NCI-H2029 (cell line): ENCODE measurements at places on chromosomes 11 and 22.

DNA sequence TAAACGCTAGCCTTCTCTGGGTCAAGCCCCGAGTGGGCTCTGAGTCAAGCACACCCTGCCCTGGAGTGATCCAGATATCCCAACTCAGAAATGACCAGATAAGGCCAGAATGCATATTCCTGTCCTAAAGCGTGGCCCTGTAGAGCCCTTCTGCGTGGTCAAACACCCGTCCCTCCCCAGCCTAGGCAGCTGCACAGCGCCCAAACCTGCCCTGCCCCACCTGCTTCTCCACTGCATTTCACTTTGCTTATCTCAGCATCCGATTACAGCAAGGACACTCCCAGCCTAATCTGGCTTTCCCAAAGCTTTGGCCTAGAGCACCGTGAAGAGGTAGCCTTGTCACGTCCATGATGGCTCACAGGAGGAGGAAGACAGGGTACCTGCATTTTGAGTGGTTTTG, 11.9 kb upstream of the TMPRSS4 start:
- no peak for DNase-seq

DNA sequence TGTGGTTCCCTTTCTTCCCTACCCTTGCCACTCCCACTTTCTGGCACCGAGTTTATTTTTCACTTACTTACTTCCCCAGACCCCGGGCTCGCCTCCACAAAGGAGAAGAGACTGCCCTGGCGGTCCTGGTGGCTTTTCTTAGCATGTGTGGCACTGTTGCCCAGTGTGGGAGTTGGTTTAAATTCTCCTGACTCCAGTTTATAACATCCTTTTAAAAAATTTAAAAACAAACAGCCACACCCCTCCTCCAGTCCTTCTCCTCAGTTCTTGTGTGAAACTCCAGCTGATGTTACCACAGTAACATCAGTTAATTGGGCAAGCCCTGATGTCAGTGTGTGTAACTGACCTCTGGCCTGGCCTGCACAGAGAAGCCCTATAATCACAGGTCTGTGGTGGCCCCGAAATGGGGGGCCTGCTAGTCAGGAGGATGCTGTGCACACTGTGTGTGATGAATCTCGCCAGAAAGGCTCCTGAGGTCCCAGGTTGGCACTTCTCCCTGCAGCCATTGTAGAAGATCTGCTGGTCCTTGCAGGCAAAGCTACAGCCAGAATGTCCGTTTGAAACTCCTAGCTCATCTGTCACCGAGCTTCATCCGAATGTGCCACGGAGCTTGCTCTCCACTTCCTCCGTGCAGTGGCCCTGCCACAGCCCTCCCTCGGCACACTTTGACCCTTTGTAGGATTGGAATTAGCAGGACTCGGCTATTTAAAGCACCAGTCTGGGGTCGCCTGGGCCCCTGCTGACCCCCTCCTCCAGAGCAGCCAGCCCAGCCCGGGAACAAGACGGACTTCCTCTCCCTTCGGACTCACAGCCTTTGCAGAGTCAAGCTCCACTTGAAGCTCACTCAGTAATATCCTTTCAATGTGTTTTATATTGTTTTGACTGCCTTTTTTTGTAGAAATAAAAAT, 7.6 kb downstream of the YDJC start:
- DNase-seq, result no peak

DNA sequence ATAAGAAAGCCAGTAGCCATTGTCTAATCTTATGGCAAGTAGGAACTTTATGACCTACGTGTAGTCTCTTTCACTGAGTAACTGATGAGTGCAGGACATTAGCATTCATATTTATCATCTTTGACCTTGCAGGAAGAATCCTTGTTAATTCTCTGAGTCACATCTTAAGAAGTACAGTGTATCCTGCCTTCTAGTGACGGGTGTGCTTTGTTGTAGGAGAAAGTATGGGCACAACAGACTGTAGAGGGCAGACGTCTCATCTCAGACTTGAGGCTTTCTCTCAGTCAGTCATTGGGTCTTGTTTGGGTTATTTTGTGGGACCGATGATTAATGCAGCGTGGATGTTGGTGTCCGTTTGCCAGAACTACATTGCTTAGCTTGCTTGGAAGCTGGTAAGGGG, 6.8 kb downstream of the RNF214 start:
- DNase-seq, result no peak

- DNase-seq, result no peak
Measured at GRCh38 chr11:110072930-110073329, 20.3 kb upstream of the ZC3H12C start.

- no peak for DNase-seq
Measured at GRCh38 chr11:45501392-45502225, 163.8 kb downstream of the CHST1 start.

- DNase-seq, result no peak
Measured at GRCh38 chr11:396511-396947, 2.5 kb downstream of the PKP3 start.

GRCh38 chr22:50209893-50210292, 9.1 kb downstream of the SELENOO start:
- DNase-seq, result peak; percentile 8

DNA sequence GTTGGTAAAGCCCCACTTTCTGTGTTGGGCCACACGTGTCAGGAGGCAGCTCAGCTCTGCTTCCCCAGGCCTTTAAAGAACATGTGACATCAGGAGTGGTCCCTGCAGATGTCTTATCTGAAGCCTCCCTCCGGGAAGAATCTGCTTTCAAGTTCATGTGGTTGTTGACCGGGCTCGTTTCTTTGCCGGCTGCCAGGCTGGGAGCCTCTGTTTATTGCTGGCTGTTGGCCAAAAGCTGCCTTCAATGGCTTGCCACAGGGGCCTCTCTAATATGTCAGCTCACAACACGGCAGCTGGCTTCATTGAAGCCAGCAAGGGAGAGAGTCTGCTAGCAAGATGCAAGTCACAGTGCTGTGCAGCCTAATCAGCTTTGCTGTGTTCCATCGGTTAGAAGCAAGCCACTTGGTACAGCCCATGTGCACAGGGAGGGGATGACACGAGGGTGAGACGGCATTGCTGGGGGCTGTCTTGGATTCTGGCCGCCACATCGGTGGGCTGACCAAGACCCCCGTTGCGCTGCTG, 14.6 kb downstream of the MRGPRF start:
- peak; percentile 65 for DNase-seq

- DNase-seq, result no peak
Measured at GRCh38 chr11:112777283-112777751, 183.9 kb upstream of the NCAM1 start.

GRCh38 chr11:119617340-119617713, 111.7 kb downstream of the NECTIN1 start:
- no peak for DNase-seq

DNA sequence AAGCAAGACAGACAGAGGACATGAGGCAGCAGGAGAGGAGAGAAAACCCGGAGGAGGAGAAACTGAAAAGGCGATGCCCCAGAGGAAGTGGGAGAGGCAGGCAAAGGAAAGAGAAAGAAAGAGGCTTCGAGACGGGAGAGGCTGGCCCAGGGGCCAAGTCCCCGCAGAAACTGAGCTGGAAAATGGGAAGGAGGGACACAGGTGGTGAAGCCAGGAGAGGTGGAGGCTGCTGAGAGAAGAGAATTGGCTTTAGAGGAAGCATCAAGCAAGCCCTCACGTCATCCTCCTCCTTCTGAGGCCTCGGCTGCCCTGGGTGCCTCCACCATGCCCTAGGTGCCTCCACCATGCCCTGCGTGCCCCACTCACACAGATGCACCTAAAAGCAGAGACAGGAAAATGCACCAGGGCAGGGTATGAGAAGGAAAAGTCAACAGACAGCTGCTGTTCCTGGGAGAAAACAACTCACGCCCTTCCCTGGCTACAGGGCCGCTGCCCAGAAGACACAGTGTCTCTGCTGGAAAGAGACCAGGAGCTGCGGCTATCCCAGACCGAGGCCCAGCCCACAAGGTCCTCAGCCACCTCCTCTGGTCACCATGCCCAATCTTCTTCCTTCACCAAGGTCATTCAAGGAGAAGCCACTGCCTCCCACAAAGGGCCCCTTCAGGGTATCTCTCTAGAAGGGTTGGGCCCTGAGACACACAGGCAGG, 14.3 kb downstream of the FXYD6 start:
- no peak for DNase-seq

DNA sequence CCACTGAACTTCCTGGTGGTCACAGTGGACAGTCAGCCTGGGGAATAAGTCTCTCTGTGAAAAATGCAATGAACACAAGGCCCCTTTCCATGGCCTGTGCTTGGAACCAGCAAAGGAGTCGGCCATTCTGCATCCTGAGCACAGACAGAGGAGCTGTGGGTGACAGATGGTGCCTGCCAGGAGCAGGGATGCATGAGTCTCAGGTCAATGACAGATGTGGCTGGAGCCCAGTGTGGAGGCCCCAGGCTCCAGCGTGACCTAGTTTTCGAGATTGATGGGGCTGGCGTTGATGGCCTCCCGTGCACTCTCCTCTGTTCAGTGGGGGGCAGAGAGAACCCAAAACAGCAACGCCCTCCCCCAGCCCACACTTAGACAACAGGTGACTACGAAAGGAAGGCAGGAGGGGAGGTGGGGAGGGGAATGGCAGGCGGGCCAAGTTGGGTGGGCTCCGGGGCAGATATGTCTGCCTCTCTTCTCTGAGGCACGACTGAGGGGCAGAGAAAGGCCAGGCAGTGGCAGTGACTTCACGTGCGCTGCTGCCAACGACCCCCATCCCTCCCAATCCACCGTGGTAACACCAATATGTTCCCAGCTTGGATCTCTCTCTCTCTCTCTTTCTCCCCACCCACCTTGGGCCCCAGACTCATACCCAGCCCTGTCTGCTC, 34.4 kb upstream of the CD5 start:
- no peak for DNase-seq

- DNase-seq, result no peak
Measured at GRCh38 chr11:65423516-65424204, 1.1 kb downstream of the NEAT1 start.

GRCh38 chr22:20128902-20129746, 2.5 kb upstream of the ZDHHC8 start:
- DNase-seq, result no peak

- no peak for DNase-seq
Measured at GRCh38 chr11:73750228-73750627, 10.6 kb downstream of the RAB6A start.

DNA sequence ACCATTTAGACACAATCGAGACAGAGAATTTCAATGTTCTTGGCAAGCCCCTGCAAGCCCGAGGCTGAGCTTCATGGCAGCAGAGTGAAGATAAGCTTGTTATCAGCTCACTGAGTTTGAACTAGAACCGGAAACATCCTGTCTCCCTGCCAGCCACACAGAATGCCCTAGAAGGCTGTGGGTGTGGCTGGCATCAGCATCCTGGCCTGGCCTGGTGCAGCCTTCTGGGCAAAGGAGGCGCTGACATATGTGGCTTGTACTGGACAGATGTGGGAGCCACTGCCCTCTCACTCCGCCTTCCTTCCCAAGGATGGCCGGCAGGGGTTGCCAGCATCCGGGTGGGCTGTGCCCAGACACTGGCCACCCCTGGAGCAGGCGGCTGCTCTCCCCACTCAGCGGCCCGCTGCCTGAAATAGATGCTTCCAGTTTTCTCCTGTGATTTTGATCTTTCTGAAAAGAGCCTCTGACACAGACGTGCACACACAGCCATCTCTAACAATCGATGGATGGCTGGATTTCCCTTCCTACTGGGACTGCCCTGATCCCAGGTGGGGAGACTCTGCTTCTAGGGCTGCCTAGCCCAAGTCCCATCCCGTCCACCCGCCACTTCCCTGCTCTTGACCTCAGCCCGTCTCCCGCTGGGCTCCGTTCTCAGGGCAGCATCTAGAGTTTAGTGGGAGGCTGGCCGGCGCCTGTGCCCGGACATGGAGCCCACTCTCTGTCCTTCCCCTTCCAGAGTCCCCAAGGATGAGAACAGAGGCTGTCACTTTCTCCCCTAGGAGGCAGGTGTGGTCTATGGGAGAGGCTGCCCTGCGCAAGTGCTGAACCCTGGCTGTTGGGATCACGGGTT, 149.7 kb downstream of the CTTN start:
- no peak for DNase-seq

- DNase-seq, result no peak
Measured at GRCh38 chr11:70432065-70432464, 33.7 kb downstream of the CTTN start.

DNA sequence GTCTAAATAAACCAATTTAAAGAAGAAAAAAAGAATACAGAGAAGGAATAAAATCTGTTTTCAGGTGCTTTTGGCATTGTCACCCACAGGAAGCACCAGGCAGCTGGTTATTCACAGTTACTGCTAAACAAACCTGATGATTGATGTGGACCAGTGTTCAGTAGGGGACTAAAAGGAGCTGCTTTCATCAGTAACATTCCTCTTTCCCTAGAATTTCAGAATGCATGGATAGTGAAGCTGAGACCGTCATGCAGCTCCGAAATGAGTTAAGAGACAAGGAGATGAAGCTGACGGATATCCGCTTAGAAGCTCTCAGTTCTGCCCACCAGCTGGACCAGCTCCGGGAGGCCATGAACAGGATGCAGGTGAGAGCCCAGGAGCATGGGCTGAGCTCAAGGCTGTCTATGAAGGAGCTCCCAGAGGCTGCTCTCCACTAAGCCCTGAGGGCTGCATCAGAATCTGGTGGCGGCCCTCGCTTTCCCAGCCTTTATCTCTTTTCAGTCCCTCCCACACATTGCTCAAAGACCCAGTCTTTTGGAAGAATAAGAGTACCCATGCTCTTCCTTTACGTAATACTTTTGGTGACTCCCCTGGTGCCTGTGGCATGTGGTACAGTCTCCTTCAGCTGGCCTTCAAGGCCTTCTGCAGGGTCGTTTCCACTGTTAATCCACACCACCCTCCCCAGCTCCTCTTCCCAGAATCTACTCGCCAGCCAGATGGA, 69.5 kb downstream of the DBX1 start:
- DNase-seq, result peak; percentile 10

- DNase-seq, result no peak
Measured at GRCh38 chr11:66619080-66619554, 2.7 kb downstream of the RBM14 start.

DNA sequence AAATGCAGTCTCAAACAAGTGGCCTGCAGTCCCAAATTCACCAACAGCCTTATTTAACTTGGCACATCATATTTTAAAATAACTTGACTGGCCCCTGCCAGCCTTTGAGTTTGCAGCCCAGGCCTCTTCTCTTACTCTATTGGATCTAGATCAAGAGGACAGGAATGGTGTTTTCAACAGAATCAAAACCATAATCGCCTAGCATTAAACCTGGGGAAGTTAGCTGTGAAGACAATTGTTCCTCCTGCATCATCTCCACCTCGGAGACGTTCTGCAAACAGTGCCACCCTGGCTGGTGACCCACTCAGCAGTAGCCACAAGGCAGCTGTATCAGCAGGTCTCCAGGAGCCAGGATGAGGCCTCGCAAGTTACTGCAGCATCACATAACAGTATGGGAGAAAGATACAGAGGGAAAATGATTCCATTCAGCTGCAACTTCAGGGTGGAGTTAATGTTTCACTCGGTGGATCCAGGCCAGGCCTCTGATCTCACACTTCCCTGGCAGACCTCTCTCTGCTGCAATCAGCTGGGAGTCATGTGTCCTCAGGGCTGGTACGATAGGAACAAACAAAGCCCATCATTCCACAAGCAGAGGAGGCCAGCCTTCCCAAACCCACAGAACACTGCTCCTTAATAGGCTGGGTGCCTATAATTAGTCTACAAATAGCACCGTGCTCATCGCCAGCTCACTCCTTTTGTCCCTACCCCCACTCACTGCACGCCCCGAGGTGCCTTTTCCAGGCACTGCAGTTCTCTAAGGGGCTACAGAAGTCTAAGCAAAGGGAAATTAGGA, 18.6 kb upstream of the SCN2B start:
- DNase-seq, result peak; percentile 57

- no peak for DNase-seq
Measured at GRCh38 chr11:106723071-106723470, 295.2 kb downstream of the GUCY1A2 start.
